Stimulated activated effector memory CD8-positive, alpha-beta T cell treated with anti-CD3 and anti-CD28 coated beads, Interleukin-12 subunit alpha, Interleukin-12 subunit beta, amount 100 ng/mL, for 72 hours (primary cell): ENCODE measurements at places on chromosomes 5 and 9.

DNA sequence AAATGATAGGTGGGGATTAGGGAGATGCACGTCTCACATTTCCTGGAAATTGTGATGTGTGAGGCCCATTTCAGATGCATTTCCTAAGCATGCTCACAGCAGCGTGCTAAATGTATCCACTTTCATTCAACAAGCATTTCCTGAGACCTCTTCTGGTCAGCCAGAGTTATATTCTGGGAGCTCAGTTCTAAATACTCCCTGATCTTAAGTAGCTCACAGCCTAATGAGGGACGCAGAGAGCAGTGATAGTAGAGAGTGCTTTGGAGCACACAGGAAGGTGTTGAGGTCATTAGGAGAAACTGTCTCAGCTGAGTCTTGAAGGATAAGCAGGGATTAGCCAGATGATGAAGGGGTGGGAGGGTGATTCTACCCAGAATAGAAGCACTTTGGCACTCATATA, 46.2 kb upstream of the FSD1L start:
- no peak for DNase-seq

- no peak for DNase-seq
These were observed 161.2 kb downstream of the PARP8 start for GRCh38 chr5:50827516-50828247.

GRCh38 chr5:39765366-39765765, 340.6 kb upstream of the DAB2 start:
- no peak for DNase-seq

DNA sequence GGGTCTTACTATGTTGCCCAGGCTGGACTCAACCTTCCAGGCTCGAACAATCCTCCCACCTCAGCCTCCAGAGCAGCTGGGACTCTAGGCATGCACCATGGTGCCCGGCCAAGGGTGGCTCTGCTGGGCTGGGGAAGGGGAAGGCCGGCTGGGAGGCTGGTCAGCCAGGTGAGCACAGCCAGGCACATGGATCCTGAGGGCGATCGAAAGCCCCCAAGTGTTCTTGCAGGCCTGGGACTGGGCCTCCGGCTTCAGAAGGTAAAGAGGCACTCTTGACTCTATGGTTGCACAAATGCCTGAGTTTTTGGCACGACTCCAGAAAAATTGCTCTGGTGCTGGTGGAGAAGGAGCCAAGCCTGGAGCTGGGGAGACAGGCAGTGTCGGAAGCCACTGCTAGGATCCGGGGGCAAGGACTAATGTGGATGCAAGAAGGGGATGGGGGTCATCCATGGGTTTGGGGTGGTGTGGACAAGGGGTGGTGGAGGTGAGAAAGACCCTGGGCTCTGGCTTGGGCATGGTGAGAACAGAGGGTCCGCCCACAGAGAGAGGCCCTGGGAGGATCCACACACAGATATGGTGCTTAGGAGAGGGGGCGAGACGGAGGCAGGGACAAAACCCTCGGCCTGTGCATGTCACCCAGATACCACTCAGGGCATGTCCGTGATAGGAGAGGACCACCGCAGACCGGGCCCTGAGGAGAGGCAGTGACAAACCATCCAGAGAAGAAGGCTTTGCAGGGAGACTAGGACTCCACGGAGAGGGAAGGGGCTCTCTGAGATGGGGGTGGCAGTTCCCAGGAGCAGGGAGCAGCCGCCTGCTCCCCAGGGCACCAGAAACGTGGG, 51.1 kb upstream of the COL5A1 start:
- no peak for DNase-seq

DNA sequence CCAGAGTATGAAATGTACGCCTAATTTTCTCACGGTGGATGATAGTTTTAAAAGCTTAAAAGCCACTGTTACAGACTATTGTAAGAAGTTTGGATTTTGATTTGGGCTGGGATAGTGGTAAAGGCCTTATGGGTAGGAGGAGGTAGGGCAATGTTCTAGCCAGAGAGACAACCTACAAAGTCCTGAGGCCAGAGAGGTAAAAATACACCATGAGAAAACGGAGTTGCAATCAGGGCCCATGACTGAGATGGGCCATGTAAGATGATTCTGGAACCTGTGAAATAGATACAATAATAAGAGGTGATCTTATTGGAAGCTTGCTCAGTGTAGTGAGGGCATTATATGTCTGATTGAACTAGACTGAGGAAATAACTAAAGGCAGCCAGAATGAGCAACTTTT, 188.8 kb downstream of the RFX3 start:
- DNase-seq: no peak
